Stimulated activated CD8-positive, alpha-beta memory T cell treated with anti-CD3 and anti-CD28 coated beads, Interleukin-4, amount 100 ng/mL, for 4 hours (primary cell): ENCODE measurements at places on chromosomes 2 and 18.

GRCh38 chr2:148483665-148484064, 160.9 kb upstream of the EPC2 start:
- no peak for DNase-seq

GRCh38 chr2:196144513-196145126, 26.8 kb downstream of the STK17B start:
- DNase-seq = no peak

DNA sequence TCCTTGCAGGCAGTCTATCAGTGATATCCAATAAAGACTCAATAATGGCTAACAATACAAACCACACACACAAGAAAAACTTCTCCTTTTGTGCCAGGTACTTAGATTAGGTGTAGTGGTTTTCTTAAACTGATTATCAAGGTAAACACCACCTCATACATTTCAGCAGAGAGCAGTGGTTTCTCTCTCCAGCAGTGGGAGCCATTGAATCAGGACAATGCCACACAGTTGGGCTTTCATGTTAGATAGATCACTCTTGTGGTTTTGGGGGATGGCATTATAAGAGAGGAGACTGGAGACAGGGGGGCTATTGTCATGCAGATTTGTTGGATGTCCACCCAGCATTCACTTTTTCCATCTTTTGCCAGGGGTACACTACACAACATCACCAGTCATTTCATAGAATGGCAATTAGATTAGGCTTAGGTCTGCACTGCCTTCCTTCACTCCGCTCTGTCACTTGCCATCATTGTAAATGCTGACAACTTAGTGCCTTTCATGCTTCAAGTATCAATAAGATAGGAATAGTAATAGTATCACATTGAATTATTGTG, 13.6 kb upstream of the IRS1 start:
- DNase-seq = no peak

- DNase-seq = no peak
These were observed 106.9 kb upstream of the THOC1 start for GRCh38 chr18:374721-375168.

GRCh38 chr2:207630491-207630890, 5.3 kb upstream of the METTL21A start:
- DNase-seq = no peak

- no peak for DNase-seq
These were observed 189.1 kb downstream of the TCF4 start for GRCh38 chr18:55398858-55399257.

- DNase-seq = no peak
These were observed 9.4 kb downstream of the PELI1 start for GRCh38 chr2:64134813-64135212.

DNA sequence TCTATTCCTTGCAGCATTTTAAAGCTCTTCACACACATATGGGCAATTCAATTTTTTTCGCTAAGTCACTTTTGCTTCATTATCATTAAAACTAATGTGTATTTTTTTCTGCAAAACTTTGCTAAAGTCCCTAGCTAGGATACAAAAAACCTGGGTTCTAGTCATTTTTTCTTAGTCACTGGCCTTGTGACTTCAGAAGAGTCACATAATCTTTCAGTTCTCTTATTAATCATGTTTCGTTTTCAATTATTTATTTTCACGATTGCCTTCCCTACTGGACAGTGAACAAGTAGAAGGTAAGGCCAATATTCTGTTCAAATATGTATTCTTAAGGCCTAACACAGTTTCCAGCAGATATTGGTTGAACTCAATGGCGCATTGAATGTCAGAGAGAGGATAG, 60.9 kb upstream of the CYRIA start:
- no peak for DNase-seq
